ENCODE measurements at places on chromosomes 2 and 18.

GRCh38 chr2:10794876-10795275, 17.7 kb downstream of the PDIA6 start:
- no peak for DNase-seq

- DNase-seq = no peak
Observed at GRCh38 chr2:10332402-10333246, 29.9 kb downstream of the HPCAL1 start.

GRCh38 chr18:21742315-21742687, 1.7 kb downstream of the MIB1 start:
- DNase-seq = peak; percentile 46

GRCh38 chr2:2942225-2942624, 435.4 kb downstream of the EIPR1 start:
- no peak for DNase-seq

GRCh38 chr2:144431998-144432397, 87.9 kb downstream of the ZEB2 start:
- no peak for DNase-seq

DNA sequence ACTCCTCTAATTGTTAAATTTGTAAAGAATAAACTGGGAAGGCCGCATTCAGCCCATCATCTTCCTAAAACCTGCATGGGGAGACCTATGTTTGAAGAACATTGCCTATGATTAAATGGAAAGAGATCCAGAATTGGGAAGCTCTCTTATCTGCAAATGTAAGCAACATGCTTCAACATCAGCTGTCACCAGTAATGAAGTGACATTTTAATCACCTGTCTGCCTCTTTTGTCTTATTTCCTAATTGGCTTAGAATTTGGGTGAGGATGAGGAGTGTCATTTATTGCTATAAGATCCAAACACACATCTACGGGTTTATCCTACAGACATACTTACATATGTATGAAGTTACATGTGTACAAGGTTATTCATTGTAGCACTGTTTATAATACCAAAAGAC, 26.0 kb upstream of the SSB start:
- DNase-seq = no peak

DNA sequence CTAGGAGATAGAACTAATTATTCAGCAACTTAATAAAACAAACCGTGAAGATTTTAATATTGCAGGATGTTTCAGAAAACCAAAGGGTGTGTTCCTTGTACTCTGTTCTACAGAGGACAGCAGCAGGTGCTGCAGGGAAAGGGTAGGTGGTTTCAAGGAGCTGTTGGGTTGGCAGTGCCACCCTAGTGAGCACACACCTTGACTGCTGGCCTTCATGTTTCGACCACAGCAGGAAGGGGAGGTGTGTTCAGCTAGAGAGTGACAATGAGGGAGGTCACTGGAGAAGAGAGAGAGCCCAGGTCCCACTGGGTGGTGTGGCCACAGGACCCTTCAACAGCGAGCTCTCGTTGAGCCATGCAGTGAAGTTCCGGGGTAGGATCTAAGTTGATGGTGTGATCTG, 98.6 kb downstream of the ZNF236 start:
- DNase-seq = no peak

DNA sequence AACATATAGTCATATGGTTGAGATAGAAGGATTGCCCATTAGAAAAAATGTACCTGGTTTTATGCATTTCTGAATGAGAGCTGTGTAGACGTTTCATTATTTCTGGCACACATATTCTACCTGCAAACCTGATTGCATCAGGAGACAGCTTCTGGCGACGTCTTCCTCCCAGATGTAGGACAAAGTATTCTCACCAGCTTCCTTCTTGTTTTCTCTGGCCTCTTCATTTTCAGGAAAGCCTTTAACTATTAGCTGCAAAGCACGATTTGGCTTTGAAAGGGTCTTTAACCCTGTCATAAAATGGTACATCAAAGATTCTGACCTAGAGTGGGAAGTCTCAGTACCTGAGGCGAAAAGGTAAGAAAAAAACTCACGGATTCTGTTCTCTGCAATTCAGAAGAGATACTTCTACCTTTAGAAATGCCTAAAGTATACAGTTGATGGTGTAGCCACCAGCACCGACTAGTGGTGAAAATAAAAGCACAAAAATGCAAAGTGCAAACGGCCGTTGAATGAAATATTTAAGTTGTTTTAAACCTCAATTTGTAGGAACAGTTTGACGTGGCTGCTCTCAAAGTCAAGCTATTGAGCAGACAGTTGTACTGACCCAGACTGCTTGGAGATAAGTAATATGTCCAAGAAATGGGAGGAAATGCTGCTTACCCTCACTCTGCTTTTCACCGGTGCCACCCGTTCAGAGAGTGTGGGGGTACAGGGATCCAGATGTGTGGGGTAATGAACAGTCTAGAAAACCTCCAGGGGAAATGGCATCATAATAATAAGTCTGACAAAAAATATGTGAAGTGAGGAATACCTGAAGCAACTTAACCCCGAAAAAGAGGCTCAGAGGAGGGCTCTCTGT, 20.2 kb downstream of the IL18RAP start:
- no peak for DNase-seq

GRCh38 chr2:184452907-184453306, 145.4 kb upstream of the ZNF804A start:
- no peak for DNase-seq

DNA sequence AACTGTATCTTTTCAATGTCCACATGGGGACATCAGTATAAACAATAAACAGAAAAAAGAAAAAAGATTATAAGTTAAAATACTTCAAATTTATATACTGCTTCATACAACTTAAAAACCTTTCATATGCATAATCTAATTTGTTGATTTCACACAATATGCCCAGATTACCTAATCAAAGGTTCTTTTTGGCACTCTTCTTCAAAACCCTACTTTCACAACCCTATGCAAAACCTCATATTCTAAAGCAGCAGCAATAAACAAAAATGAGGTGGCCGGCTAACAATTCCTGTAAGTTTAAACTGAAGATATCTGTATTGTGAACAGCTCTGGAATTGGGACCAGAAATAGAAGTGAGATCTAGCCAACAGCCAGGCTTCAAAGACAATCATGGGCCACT, 28.6 kb downstream of the STK17B start:
- DNase-seq = no peak

DNA sequence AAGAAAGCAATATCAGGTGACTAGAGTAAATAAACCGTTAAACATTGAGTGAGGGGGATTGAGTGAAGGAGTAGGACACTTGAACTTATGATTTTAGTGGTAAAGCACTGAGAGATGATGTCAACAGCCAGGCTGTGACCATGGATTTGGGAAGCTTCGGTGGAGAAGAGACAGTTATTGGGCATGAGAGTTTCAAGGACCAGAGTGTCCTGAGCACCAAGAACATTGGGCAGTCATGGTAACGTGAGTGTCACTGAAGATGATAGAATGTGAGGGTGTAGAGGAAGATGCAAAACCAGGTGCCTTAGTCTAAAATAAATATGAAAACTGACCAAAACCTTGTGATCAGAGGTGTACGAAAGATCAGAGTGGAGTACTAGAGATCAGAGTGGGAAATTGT, 248.1 kb downstream of the ASXL3 start:
- DNase-seq = no peak

- DNase-seq = peak; percentile 42
Observed at GRCh38 chr2:150486539-150487484, 655 bp downstream of the RND3 start.

- no peak for DNase-seq
Observed at GRCh38 chr18:79030680-79031079, 38.5 kb upstream of the ATP9B start.

DNA sequence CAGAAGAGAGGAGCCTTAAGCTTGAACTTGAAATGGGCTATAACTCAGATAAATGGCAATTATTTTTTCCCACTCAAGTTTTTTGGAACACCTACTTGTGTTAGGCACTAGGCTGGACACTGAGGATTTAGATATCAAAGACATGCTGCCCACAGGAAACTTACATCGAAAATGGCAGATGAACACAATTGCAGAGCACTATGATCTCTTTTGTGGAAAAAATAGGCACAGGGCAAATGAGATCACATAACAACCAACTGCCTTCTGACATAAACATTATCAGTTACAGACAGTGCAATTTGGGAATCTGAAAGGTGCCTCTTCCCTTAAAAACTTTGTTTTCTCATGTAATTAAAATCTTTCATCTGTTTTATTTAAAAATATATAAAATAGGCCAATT, 3.8 kb upstream of the IRS1 start:
- no peak for DNase-seq

GRCh38 chr2:177784745-177785067, 287.9 kb downstream of the PDE11A start:
- no peak for DNase-seq

GRCh38 chr2:178241844-178242551, 47.7 kb downstream of the OSBPL6 start:
- DNase-seq = peak; percentile 50

DNA sequence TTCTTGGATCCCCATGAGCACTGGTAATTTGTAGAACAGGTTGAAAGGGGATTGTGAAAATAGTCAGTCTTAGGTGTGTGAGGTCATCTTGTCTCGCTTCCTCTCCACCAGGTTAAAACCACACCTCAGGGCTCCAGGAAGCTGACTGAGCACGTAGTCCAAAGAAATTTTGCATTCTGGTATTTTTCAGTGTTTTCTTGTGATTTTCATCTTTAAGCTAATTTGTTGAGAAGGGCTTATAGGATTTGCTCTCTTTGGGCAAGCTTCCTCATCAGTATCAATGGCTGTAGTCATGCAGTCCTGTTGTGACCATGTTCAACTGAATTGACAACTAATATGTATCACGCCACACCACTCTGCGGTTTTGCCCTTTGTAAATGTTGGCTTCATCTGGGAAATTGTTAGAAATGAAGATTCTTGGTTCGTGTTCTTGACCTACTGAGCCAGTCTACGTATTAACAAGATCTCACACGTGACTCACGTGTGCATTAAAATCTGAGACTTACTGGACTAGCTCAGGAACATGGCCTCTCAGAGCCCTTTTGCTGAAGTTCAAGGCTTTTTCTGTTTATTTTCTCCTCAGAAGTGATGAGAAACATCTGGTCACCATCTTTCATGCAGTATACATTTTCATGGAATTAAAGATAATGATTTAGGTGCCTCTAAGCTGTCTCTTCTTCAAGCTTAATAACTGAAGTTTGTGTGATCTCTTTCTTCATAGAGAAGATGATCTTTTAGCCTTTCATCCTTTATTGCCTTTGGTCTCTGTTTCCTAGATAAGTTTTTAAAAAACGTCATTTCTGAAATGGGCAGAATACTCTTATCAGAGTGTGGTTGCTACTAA, 32.8 kb downstream of the FMNL2 start:
- no peak for DNase-seq
